ENCODE measurements at places on chromosomes 4 and X. TPM values are rescaled to one million over a fixed set of nuclear protein-coding genes. Genes with fewer than 3 reads are reported as not detected.

CPLX1 gene
- total RNA-seq = under 0.01 TPM

SPANXN3 gene
- not detected for total RNA-seq

HEPH gene
- total RNA-seq = 19.0 TPM

CUL4B gene
- total RNA-seq = 37.3 TPM

HMGN5 gene
- 1.7 TPM for total RNA-seq

FAM184B gene
- total RNA-seq = under 0.01 TPM

PRSS48 gene
- not detected for total RNA-seq

EMCN gene
- total RNA-seq = 0.12 TPM

TCP11X2 gene
- total RNA-seq = not detected

GAGE13 gene
- total RNA-seq = not detected

USP26 gene
- total RNA-seq = not detected

TEC gene
- 1.3 TPM for total RNA-seq

EPHA5 gene
- total RNA-seq = 2.9 TPM

AFP gene
- total RNA-seq = 1.7 TPM

PASD1 gene
- total RNA-seq = not detected

SLC6A14 gene
- not detected for total RNA-seq
